ENCODE measurements at places on chromosomes 4 and X. TPM values are rescaled to one million over a fixed set of nuclear protein-coding genes. Genes with fewer than 3 reads are reported as not detected.

VCX gene
- 9.0 TPM for total RNA-seq

FAM47E gene
- total RNA-seq: 4.8 TPM

NDNF gene
- total RNA-seq: not detected

- no peak for DNase-seq
Observed at GRCh38 chrX:139204571-139204897, 326.0 kb upstream of the F9 start.

DNA sequence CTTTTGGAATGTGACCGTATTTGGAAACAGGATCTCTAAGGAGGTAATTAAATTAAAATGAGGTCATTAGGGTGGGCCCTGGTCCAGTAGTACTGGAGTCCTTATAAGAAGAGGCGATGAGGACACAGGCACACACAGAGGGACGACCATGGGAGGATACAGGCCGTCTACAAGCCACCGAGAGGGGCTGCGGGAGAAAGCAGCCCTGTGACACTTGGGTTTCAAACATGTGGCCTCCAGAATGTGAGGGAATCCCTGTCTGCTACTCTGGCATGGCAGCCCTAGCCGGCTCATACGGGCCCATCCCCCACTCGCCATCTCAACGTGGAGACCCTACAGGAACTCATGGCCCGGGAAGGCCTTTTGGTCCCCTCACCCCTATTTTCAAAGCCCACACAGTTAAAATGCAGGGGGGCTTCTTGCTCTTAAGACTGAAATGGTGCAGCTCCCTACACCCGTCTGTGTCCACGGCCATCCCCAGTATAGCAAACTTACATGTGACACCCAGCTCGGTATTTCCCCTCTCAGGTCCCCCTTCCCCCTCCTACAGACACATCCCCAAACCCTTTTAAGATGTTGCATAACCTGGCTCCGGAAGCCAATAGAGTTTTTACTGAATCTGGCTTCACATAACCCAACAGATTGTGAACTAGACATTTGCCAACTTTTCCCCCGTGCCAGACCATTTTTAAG lies 124.1 kb upstream of the TBL1X start:
- DNase-seq: no peak

- no peak for DNase-seq
Observed at GRCh38 chr4:35102066-35102465, 1142.2 kb downstream of the ARAP2 start.

DNA sequence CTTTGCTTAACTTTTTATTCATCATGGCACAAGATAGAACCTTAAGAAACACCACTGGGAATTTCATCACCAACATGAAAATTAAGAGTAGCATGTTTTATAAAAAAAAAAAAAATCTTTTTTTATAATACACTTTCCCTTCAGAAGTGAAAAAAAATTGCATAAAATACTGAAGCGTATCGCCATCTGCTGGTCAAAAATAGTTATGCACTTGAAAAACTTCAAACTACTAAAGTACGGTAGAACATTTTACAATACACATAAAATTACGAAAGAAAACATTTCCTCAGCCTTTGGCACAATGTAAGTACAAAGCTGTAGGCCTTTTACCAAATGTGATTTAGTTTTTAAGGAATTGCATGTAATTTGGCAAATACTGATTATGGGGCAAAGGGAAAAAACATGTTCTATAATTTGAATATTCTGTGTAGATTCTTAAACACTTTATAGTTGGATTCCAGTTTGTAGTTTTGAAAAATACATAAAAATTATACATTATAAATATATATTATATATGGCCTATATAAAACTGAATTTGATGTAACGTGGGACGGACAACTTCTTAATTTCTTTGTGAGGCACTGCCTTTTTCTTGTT lies 26.5 kb downstream of the HCCS start:
- DNase-seq: no peak

GRCh38 chrX:105483011-105483410 lies 262.5 kb upstream of the TEX13A start:
- DNase-seq: no peak

DNA sequence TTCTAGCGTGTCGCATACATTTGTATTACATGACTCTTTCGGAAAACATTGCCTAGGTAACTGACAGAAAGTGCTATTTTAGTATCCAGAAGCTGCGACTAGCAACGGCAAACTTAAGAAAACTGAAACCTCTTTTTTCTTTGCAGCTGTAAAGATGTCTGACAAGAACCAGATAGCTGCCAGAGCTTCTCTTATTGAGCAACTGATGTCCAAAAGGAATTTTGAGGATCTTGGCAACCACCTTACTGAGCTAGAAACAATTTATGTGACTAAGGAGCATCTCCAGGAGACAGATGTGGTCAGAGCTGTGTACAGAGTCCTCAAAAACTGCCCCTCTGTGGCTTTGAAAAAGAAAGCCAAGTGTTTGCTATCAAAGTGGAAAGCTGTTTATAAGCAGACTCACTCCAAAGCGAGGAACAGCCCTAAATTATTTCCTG lies 9.4 kb downstream of the TCEANC start:
- DNase-seq: no peak

- no peak for DNase-seq
Observed at GRCh38 chr4:93221771-93222170, 606.8 kb upstream of the ATOH1 start.

DNA sequence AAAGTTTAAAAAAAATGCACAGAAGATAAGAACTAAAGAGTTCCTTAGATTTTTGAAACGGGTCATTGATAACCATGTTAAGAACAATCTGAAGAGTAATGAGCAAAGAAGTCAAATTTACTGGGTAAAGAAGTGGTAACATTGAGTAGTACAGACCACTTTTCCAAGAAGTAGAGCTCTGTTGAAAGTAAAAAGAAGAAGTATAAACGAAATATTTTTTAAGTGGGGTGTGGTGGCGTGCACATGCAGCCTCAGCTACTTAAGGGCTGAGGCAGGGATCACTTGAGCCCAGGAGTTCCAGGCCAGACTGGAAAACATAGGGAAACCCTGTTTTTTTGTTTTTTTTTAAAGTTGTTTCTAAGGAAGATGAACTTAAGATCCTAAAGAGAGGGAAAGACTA lies 68.5 kb downstream of the UBA6 start:
- DNase-seq: no peak

DNA sequence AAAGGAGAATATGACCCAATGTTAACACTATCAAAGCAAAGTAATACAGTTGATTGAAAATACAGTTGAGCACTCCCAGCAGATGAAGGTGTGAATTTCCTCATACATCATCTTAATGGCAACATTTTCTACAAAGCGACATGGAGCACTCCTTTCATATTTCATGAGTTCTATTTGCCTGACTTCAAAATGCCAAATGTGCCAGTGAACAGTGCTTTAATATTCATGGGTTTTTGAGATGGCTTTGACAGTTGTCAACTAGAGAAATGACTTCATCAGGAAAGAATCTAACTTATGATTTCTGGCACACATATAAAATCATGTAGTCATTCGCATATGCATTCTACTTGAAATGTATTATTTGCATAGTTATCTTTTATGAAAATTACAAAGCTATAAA lies 222.4 kb downstream of the GALNTL6 start:
- DNase-seq: no peak

DNA sequence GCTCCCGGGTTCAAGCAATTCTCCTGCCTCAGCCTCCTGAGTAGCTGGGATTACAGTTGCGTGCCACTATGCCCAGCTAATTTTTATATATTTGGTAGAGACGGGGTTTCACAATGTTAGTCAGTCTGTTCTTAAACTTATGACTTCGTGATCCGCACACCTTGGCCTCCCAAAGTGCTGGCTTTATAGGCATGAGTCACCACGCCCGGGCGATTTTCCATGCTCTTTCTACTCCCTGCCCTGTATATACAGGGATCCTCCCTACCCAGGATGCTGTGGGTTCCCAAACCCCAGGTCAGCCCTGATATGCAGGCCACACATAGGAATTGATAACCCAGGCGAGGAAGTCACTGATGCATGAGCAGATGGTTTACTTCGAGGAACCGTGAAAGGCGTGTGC lies 31.4 kb downstream of the SSX5 start:
- no peak for DNase-seq

DNA sequence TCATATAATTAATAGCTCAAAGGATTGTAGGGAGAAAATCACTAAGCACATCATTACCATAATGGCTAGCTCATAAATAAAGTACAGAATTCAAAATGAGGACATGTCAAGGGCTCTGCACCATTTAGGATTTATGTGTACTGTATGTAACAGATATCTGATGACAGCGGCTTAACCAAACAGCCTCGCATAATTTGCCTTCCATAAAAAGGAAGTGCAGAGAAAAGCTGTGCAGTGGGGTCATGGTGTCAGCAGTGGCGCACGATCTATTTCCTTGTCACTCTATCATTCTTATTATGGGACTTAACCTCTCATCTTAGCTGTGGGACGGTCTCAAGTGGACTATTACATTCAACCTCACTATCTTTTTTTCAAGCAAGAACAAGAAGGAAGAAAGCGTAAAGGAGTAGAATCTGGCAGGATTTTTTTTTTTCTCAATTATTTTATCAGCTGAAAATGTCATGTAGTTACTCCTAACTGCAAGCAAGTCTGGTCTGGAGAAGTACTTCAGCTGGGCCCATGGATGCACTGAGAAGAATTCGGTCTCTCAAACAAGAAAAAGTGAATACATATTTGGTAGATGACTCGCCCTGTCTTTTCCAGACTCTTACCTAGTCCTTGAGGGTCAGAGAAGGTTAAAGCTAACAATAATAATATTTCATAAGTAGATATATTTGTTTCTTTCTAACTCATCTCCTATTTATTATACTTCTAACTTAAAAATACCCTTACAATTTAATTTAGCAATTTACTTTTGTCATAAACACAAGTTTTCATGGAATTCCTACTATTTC lies 94.6 kb downstream of the COX18 start:
- DNase-seq: no peak

DNA sequence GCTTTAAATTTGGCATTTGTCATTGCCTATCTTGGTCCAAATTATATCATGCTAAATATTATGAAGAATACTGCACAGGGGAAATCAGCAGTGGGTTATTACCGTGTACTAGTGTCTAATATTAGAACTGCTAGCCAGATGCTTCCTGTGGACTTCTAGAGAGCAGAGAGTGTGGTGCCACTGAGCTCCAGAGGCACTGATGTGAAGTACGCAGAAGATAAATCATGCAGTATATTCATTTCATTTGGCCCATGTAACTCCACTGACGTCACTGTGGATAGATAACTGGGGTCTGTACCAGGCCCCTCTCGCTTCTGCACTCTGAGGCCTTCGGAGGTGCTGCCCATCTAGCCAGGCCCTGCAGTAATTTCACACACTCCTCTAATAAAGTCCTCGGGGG lies 80.0 kb downstream of the ALPK1 start:
- no peak for DNase-seq

DNA sequence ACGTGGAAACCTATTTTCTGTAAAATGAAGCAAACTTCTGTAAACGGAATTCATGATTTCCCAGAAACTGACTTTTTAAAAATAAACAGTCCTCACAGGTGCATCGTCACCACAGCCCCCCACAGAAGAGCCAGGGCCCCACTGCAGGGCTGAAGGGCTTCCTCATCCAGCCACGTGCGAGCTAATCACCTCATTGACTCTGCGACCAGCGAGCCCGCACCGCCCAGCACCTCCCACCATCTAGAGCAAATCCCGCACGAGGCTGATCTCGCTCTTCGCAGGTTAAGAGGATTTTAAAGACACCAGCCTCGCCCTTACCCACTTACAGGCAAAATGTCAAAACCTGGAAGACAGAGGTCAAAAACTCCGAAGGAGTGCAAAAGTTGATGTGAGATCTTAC lies 14.8 kb downstream of the PPP2R3B start:
- DNase-seq: no peak

DNA sequence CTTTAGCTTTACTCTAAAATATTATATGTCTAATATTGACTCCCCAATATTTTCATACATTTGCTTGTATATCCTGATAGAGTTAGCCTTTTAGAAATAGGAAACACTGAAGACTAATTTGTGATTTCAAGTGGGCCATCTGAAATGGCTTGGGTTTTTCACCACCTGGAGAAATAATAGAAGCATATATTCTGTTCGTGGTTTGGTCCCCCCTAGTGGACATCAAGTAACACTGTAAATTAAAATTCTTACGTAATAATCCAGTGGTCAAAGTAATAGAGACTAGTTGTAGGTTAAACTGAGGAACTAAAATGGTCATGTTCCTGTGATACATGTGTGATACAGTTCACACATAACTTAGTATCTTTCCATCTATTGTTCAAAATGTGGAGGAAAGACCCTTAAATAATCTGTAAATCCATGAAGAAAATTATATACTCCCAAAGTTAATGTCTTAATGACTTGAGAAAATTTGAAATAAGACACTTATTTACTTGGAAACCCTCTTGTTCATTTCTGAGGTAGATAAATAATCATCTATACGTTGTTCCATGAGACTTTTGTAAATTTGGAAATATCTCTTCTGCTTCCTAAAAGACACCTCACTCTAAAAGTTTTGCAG lies 79.8 kb upstream of the SMARCAD1 start:
- DNase-seq: peak; percentile 46

DNA sequence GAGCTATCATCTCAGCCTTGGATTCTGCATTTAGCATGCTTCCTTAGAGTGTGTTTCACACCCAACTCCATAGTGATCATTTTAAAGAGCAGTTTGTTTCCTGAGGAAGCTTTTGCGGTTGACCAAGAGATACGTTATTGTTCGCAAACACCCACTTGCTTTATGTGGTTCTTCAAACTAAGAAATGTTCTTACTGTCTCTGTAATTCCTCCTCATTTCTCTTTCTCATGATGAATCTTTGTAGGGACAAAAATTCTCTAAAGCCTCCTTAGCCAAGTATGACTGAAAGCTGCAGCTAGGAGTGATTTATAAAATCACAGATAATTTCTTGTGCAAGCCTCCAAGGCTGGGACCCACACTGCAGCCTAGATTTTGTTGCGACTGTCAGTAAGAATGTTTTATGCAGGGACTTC lies 10.0 kb downstream of the TNIP3 start:
- no peak for DNase-seq

DNA sequence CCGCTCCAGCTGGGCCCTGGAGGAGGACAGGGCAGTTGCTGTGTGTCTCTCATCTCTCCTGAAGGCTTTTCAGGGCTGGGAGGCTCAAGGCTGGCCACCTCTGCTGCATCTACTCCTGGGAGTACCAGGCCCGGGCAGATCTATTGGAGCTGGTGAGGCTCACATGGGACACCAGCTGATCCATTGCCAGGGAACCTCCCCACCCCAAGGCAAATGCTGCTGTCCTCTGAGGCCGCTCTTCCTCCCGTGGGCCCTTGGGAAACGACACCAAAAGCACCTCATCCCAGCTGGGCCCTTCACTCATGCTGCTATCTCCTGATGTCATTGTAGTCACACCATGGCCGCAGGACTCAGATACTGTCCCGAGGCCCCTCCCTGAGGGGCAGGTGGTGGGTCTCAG lies 3.6 kb downstream of the UBL4A start:
- DNase-seq: no peak

DNA sequence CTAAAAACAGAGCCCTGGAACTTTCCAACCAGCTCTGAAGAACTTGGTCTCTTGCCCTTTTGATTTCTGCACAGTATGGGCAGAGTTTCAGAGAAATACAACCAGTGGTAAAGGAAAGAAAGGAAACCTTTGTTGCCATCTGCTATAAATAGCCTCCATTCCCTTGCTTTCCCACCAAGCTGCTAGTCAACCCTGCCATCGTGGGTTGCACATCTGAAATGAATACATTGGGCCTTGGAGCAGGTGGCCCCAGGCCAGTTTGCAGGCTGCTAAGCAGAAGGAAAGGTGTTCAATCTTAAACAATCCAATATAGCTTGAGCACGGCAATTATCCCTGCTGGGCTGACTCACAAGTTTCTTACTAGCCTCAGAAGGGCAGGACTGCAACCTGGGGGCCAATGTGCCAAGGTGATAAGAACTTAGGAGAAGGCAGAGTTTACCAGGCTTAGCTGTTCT lies 142.5 kb downstream of the PPARGC1A start:
- DNase-seq: no peak

GRCh38 chrX:151902813-151903591 lies 9.7 kb upstream of the MAGEA4 start:
- DNase-seq: peak; percentile 7

Measured in K562 (cell line).